ENCODE measurements at places on chromosomes 5 and 9.

DNA sequence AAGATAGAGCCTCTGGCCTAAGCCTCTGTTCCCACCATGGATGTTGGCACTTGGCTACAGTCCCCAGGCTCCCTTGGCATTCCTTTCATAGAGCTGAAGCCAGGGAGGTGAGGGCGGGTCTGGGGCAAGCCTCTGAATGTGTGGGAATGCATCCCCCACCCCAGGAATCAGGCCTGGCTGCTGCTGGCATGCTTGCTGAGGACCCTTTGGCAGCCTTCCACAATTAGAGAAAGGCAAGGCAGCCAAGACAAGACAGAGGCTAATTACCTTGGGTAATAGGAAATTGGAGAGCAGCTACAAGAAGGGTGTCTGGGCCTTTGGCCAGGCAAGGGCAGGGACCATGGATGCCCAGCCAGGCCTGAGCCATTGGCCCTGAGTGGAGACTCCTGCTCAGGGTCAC lies 204.4 kb upstream of the TRIM32 start:
- DNase-seq: no peak

- no peak for DNase-seq
Measured at GRCh38 chr5:158267228-158267627, 408.3 kb upstream of the CLINT1 start.

DNA sequence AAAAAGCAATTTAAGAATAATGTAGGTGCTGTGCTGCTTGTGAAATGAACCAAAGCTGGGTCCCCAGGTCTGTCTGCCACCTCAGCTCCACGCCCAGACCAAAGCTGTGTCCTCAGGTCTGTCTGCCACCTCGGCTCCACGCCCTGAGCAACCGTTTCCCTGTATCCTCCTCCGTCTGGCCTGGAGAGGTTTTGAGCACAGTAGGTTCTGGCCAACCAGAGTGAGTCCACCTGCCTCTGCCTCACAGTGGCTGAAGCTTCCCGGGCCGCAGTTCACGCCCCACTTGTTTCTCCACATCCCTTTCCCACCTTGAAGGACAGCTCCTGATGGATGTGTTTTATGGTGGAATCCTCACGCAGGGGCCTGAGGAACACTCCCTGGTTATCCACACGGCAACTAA lies 120.5 kb downstream of the ADAMTS2 start:
- no peak for DNase-seq

GRCh38 chr5:79829260-79829659 lies 139.6 kb downstream of the CMYA5 start:
- DNase-seq: peak; percentile 26

DNA sequence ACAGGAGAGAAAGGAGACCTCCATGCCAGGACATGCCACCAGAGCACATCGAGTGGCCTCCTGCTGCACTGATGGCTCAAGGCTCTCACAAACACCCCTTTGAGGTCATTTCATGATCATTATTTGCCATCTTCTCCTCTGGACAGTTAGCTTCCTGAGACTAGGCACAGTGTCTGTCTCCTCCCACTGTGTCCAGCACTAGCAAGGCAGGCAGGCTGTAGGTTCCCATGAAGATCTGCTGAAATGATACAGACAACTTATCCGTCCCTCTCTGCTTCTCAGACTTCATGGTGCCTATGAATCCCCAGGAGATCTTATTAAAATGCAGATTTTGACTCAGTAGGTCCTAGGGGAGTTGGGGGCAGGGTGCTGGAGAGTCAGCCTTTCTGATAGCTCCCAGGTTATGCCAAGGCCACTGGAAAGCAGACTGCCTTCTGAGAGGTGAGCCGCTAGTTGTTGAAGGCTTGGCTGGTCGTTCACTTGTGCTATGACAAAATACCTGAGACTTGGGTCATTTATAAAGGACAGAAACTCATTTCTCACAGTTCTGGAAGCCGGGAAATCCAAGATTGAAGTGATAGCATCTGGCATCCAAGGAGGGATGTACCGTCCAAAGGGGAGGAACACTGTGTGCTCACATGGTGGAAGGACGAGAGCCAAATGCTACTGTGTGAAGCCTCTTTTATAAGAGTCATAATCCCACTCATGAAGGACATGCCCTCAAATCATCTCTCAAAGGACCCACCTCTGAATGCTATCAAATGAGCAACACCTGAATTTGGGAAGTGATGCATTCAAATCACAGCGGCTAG lies 183.4 kb downstream of the SPOCK1 start:
- no peak for DNase-seq

DNA sequence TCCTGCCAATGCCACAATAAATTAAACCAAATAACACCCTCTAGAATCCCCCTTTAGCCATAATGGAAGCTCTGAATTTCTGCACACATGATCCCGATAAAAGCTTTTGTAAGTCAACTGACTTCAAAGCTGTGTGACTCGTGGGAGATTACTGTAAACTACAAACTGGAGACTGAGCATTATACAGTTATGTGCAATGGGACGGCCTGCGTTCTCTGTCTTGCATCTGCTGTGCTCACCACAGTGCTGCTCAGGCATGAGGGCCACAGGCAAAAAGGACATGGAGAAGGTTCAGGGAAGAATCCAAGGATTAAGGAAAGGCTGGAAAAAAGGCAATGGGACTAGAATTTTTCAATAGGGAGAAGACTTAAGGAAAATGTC lies 184.2 kb downstream of the FANCC start:
- no peak for DNase-seq

- no peak for DNase-seq
Measured at GRCh38 chr5:78778538-78778937, 130.0 kb upstream of the LHFPL2 start.

DNA sequence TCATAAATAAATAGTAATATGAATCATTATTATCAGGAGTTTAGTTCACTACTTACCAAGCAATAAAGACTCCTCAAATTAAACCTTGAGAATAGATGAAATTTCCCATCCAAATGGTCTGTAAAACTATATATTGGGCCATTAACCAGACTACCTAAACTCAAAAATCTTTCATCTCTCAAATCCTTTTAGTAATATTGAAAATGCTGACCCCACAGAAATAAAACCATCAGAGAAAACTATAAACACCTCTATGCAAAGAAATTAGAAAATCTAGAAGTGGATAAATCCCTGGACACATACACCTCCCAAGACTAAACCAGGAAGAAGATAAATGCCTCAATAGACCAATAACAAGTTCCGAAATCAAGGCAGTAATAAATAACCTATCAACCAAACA lies 723.2 kb downstream of the TLE4 start:
- DNase-seq: no peak

- DNase-seq: no peak
Measured at GRCh38 chr9:95157481-95158151, 159.9 kb downstream of the FANCC start.

Data from Calu3 (cell line).